ENCODE measurements at places on chromosomes 12 and 14. TPM values are rescaled to one million over a fixed set of nuclear protein-coding genes. Genes with fewer than 3 reads are reported as not detected.

SPTLC2 gene
- total RNA-seq, result 20.5 TPM

DNAI7 gene
- not detected for total RNA-seq

KRT8 gene
- 445 TPM for total RNA-seq

PTPRB gene
- 1.0 TPM for total RNA-seq

KRT77 gene
- not detected for total RNA-seq

TNFRSF1A gene
- total RNA-seq, result 83.5 TPM

KRT3 gene
- total RNA-seq, result not detected

KRT83 gene
- total RNA-seq, result 0.10 TPM

CAPZA3 gene
- total RNA-seq, result not detected

FGF23 gene
- total RNA-seq, result 0.37 TPM

TAS2R7 gene
- total RNA-seq, result not detected

CMKLR1 gene
- 0.92 TPM for total RNA-seq

STAT6 gene
- total RNA-seq, result 51.5 TPM

SLCO1B3 gene
- total RNA-seq, result not detected

DLGAP5 gene
- 102 TPM for total RNA-seq

DNA sequence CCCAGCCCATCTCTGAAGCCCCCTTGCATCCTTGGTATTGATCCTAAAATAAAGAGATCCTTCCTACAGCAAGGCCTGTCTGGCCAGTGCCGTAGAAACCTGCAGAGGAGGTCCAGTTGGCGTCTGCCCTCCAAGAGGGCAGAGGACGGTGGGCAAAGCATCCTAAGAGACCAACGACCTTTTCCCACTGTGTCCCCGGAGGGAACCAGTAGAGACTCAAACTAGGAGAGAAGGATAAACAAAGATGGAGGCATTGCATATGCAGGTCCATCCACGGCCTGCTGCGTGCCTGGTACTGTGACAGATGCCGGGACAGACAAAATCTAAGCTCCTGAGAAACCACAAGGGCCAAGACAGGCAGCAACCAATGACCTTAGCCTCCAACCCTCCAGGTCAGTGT, 3.8 kb downstream of the NCKAP5L start:
- no peak for DNase-seq

DNA sequence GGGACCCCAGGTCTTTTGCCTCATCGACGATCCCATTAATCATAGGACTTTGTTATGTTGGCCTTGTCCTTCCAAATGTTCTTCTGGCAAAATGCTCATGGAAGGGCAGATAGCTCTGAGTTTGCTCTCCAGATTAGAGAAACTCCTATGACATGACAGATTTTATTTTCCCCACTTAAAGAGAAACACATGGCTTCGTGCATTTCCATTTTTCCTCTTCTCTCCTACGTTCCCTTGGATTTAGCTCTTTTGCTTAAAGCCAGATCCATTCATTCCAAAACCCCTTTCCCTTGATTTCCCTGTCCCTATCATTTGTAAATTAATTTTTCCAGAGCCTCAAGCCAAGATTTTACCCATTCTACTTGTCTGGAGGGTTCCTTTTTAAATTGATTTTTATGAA, 2.9 kb downstream of the PRIMA1 start:
- no peak for DNase-seq

DNA sequence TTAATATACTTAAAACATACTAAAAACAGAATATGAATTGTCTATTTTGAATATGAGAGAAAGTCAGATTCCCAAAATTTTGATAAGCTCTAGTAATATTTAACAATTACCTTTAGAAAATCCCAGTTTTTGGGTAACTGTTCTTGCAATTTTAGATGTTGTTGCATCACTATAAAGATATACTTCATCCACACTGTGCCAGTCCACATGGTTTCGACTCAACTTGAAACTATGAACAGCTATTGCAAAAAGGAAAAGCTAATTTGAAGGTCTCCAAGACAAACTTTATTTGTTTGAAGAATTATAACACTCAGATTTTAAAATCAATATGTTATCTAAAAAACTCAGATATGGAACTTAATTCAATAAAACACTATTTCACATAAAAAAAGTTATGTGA, 59.9 kb downstream of the DDHD1 start:
- no peak for DNase-seq

- DNase-seq, result no peak
These were observed 53.1 kb downstream of the PRIMA1 start for GRCh38 chr14:93735206-93735605.

DNA sequence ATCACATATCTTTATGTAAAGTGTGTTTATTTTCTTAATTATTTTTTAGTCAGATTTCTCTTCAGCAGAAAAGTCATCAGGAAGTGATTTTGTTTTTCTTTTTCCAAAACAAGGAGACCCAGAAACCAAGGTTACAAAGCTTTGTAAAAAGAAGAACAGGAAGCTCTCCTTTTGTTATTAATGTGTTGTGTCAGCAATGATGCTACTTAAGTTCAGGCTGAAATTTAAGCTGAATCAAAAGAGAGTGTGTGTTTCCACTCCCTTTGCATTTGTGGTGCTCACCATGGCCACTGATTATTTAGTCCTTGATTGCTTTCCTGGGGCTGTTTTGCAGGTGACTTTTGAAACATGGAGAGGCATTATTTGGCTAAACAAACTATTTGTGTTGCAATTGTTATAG, 155.3 kb upstream of the ATP2B1 start:
- peak; percentile 7 for DNase-seq

GRCh38 chr12:116880817-116881324, 370 bp downstream of the HRK start:
- peak; percentile 88 for DNase-seq

- no peak for DNase-seq
These were observed 2.9 kb downstream of the TMEM229B start for GRCh38 chr14:67485501-67486095.

DNA sequence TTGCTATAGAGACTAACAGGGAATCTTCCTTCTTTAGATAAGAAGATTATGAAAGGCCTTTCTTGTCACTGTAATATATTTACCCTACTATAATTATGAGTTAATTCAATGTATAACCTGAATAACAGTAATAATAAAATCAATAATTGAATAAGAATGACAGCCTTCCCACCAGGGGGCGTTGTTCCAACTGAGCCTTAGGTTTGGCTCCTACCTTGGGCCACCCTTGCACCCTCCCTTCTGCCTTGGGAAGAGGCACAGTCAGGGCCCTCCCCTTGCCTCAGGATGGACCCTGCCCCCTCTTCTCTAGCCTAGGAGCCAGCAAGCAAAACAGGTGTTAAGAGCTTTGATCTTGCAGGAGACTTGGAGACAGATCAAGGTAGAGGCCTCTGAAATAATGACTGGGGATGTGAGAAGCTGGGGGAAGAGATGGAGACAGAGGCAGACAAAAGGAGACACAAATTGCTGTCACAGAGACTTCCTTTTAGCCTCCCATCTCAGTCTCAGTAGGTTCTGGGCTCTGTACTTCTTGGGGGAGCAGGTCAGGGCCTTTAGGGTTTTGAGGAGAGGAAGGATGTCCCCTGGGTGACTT, 40.1 kb upstream of the CISTR start:
- DNase-seq, result peak; percentile 61

DNA sequence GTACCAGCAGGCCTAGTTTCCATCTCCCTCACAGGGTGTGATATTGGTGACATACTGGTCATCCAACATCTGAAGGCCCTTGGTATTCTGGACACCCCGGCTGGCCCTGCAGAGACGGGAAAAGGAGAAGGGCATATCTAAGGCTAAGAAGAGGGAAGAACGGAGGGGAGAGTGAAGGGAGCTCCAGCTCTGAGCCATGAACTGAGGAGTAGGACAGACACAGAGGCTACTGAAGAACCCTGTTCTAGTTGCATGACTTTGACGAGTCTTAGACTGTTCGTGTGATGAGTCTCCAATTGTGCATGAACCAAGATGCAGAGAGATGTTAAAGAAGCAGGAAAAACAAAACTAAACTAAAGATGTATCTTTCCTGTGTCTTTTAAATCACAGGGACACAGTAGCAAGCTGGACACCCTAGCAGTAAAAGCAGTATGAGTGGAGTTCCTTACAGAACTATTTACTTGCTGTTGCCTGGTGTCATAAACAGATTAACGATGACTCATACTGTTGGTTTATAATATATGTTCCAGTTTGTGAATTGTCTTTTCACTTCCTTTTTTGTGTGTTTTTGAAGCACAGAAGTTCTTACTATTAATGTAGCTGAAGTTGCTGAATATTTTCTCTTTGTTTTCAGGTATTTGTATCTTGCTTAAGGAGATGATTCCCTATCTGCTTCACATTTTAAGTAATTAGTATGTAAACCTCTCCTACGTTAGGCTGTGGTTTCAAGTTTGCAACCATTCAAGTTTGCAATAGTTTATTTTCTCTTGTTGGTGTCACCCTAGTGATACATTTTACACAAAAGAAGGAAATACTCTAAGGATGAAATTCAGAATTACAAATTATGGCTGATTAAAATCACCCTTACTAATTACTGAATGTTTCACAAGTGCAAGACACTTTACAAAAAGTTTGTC, 15.7 kb downstream of the FAR2 start:
- DNase-seq, result no peak

GRCh38 chr12:25971654-25972041, 13.2 kb downstream of the RASSF8 start:
- DNase-seq, result no peak

DNA sequence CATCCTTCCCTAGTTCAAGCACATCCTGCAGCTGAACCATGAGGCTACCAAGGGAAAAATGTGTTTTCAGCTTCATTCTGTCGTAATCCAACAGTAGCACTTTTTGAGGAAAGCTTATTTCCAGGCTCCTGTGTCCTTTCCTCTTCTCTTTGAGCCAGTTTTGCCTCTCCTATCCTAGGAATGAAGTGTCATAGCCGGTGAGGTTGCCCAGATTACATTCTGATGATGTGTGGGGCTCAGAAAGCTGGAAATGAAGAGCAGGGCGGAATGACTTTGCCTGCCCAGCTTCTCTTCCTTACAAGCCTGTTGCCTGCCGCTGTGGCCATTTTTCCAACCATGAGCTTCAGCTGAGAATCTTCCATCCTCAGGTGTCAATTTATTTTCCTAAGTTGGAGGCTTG, 381.8 kb downstream of the NUAK1 start:
- no peak for DNase-seq

DNA sequence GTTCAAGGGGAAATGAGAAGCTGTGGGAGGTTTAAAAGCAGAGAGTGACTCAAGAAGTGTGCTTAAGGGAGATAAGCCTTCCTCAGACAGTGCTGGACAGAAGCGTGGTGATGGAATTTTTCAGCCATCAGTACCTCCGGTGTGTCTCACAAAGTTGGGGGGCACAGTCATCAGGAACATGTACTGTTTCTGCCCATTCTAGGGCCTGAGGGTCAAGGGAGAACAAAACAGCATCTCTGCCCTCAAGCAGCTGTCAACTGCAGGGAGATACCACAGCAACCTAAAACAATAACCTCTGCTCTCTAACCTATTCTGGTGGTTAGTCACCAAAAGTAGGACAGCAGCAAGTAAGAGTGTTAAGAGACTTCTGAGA, 2.0 kb upstream of the STON2 start:
- no peak for DNase-seq

DNA sequence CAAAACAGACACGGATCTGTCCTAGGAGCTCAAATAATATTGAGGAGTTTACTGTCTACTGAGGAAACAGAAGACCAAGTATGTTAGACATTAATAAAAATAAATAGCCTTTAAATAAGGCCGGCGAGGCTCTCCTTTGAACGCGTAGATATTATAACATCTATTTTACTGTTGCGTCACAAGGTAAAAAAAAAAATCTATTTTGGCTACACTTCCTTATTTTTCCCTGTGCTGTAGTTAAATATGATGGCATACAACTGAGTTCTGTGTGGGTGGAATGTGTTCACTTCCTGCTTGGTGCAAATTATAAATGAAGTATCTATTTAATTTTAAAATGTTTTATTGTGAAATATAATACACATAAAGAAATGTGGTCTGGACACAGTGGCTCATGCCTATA, 17.2 kb upstream of the RAD52 start:
- DNase-seq, result no peak

GRCh38 chr12:66905201-66905600, 226.3 kb upstream of the GRIP1 start:
- DNase-seq, result no peak

DNA sequence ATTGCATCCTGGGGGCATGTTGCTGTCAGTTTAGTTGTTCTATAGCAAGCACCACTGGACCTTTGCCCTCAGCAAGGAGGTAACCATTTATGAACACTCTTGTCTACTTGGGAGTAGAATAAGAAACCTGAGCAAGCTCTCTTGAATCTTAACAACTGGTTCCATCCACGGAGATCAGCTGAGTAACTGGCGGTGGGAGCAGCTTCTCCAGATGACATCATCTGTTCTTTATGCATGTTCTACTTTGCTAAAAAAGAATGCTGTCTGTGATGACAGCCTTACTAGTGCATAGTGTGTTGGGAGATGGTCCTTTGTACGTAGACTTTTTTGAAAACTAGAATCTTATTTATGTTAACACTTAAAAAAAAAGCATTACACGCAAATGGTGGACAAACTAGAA, 17.7 kb downstream of the SLC4A8 start:
- DNase-seq, result no peak

DNA sequence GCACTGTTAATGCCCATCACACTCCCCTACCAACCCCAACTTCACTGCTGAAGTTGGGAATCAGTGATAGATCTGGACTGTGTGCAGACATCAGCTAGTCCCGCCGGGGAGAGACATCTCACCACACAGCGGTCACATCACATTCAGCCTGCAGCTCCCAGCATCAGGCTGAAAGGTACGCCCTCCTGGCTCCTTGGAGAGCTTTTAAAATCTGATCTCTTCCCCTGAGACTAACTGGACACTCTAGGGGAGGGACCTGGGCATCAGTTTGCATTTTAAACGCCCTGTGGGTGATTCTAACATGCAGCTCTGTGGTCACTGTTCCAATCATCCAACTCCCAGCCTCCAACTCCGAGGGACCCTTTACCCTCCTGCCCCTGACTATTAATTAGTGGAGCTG, 58.4 kb downstream of the CCDC85C start:
- DNase-seq, result no peak

DNA sequence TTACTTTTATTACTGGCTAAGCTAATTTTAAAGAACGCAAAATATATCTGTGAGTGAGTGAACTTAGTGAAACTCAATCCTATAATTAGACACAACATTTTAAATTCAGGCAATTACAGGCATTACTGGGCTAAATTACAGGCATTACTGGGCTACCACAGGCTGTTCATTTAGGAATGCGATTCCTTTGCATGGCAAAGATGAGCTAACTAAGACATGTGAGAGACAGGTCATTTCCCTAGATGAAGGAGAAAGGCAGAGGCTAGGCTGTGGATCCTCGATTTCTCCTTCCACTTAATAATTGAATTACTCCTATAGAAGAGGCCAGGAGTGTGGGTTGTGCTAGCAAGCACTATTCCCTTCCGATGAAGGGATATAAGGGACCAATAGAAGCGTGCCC, 429.4 kb upstream of the LMO3 start:
- no peak for DNase-seq

DNA sequence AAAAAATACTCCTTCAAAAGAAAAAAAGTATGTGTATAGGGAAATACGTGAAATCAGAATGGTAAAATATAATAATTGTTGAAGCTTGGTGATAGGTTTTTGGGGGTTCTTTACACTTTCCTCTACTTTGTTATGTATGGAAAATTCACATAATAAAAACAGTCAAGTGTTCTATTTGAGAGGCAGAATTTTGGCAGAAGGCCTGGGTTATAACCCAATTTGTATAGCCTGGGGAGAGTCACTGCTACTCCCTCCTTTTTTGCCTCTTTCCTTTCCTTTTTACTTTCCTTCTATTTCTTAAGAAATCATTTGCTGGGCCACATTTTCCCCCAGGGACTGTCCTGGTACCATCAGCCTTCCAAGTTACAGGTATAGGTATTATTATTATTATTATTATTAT, 105.7 kb downstream of the CRADD start:
- no peak for DNase-seq

GRCh38 chr14:66133666-66134065, 352.5 kb upstream of the CCDC196 start:
- no peak for DNase-seq

GRCh38 chr14:34228650-34228976, 233.4 kb downstream of the SPTSSA start:
- DNase-seq, result no peak

All from H7 (cell line).